ENCODE measurements at places on chromosomes 5 and 9. TPM values are rescaled to one million over a fixed set of nuclear protein-coding genes. Genes with fewer than 3 reads are reported as not detected.

GRCh38 chr5:132754947-132755346 is 7.7 kb downstream of the CCNI2 start:
- peaks cover 12% of the 10 kb centered on the region for H3K36me3 ChIP-seq
- H3K4me1 ChIP-seq, result peaks cover 8% of the 10 kb centered on the region
- H3K4me3 ChIP-seq, result no peak overlapping the region
- H3K27ac ChIP-seq, result no peak overlapping the region

- H3K4me1 ChIP-seq, result peaks cover 22% of the 10 kb centered on the region
- no peak overlapping the region for H3K27ac ChIP-seq
Measured at GRCh38 chr9:127137640-127138360, 15.4 kb upstream of the ANGPTL2 start.

The PDGFRB gene
- total RNA-seq, result 205 TPM

DNA sequence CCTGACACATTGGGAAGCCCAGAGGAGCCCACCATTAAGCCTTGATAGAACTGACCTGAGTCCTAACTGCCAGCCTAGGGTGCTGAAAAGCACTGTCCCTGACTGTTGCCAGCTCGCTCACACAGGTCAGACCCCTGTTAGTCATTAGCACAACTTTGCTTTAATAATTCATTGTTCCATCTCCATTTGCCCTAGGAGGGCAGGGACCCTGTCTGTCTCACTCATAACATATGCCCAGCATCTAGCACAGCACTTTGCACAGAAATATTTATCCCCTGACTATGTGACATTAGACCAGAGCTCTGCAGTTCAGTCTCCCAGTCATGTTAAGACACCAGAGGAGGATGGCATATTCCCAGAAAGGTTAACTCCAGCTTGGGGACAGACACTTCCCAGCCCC is 61.8 kb upstream of the STXBP1 start:
- H3K27me3 ChIP-seq, result no peaks in the 10 kb centered on the region
- peaks cover 11% of the 10 kb centered on the region for H3K36me3 ChIP-seq
- DNase-seq, result no peak
- peaks cover 43% of the 10 kb centered on the region for H3K4me1 ChIP-seq
- H3K4me3 ChIP-seq, result no peak overlapping the region

GRCh38 chr5:29720954-29721353 is 1472.5 kb upstream of the CDH6 start:
- H3K27me3 ChIP-seq, result no peaks in the 10 kb centered on the region
- no peaks in the 10 kb centered on the region for H3K4me1 ChIP-seq
- no peak overlapping the region for H3K27ac ChIP-seq
- no peak for DNase-seq

- peak; percentile 23 for DNase-seq
- H3K4me1 ChIP-seq, result no peaks in the 10 kb centered on the region
- H3K36me3 ChIP-seq, result no peaks in the 10 kb centered on the region
- no peak overlapping the region for H3K4me3 ChIP-seq
- H3K27ac ChIP-seq, result no peak overlapping the region
Measured at GRCh38 chr5:60541980-60542379, 158.0 kb downstream of the DEPDC1B start.

- no peaks in the 10 kb centered on the region for H3K27me3 ChIP-seq
- no peaks in the 10 kb centered on the region for H3K36me3 ChIP-seq
Measured at GRCh38 chr5:107966201-107966600, 295.5 kb upstream of the EFNA5 start.

The ZNF454 gene
- 1.9 TPM for total RNA-seq

DNA sequence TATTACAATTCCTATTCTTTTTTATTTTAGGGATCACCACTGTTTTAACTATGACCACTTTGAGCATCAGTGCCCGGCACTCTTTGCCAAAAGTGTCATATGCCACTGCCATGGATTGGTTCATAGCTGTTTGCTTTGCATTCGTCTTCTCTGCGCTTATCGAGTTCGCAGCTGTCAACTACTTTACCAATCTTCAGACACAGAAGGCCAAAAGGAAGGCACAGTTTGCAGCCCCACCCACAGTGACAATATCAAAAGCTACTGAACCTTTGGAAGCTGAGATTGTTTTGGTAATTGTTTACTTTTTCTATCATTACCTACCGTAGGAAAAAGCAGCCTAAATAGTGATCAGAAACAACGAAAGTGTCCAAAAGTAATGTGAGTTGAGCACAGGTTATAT is 6.4 kb downstream of the GABRA6 start:
- no peak for DNase-seq
- no peak overlapping the region for H3K27ac ChIP-seq
- H3K4me1 ChIP-seq, result no peaks in the 10 kb centered on the region
- no peaks in the 10 kb centered on the region for H3K27me3 ChIP-seq
- no peak overlapping the region for H3K4me3 ChIP-seq

- H3K27me3 ChIP-seq, result no peaks in the 10 kb centered on the region
- DNase-seq, result no peak
- no peak overlapping the region for H3K27ac ChIP-seq
Measured at GRCh38 chr5:128478386-128479368, 59.4 kb downstream of the FBN2 start.

GRCh38 chr5:33075731-33076130 is 364.6 kb downstream of the NPR3 start:
- H3K27me3 ChIP-seq, result no peaks in the 10 kb centered on the region
- DNase-seq, result peak; percentile 41
- no peak overlapping the region for H3K4me3 ChIP-seq

Data from GM23248 (cell line).